Stimulated activated CD4-positive, alpha-beta T cell treated with anti-CD3 and anti-CD28 coated beads, Interleukin-15, amount 100 ng/mL, for 24 hours (primary cell): ENCODE measurements at places on chromosomes 5 and 9.
A peak's percentile ranks its signal among the peaks of the same experiment; 100 is the strongest.

- DNase-seq, result no peak
These were observed 80.7 kb upstream of the MPDZ start for GRCh38 chr9:13360188-13360587.

- DNase-seq, result no peak
These were observed 220.8 kb downstream of the PRR16 start for GRCh38 chr5:120684749-120685415.

- no peak for DNase-seq
These were observed 56.8 kb downstream of the UGCG start for GRCh38 chr9:111953444-111953843.

DNA sequence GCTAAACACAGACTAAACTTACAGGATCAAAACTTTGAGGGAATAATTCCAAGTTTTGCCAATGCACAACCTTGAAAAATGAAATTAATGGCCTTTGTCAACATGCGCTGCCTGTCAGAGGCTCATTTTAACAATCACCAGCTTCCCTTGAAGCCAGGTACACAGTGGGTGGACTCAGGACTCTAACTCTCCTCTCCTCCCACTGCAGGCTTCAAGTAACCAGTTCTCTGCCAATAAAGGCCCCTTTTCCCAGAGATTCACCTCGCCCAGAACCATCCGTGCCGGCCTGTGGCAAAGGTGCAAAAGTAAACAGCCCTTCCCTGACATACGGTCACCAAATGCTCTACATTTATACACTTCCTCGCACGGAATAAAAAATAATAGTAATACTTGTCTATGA is 18.4 kb upstream of the FBP2 start:
- peak; percentile 5 for DNase-seq

GRCh38 chr9:71620331-71620730 is 148.0 kb downstream of the CEMIP2 start:
- no peak for DNase-seq

- no peak for DNase-seq
These were observed 84.1 kb upstream of the SPATA31D4 start for GRCh38 chr9:81844131-81844567.

DNA sequence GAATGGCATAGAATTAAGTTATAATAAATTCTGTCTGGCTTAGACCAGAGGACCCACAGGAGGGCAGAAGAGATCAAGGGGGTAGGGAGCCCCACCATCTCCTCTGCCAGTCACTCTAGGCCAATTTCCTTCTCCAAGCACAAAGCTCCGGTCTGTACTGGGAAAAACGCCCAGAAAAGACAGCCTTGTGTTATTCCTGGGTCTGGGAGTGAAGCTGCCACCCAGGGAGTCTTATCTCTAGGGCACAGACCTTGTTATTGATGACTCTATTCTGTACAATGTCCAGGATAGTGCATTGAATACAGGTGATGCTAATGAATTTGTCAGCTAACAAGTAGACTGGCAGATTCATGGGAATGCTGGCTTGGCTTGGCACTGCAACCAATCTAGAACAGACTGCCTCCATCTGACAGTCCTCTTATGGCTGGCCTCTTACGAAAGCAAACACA is 60.7 kb downstream of the MED27 start:
- DNase-seq, result no peak

DNA sequence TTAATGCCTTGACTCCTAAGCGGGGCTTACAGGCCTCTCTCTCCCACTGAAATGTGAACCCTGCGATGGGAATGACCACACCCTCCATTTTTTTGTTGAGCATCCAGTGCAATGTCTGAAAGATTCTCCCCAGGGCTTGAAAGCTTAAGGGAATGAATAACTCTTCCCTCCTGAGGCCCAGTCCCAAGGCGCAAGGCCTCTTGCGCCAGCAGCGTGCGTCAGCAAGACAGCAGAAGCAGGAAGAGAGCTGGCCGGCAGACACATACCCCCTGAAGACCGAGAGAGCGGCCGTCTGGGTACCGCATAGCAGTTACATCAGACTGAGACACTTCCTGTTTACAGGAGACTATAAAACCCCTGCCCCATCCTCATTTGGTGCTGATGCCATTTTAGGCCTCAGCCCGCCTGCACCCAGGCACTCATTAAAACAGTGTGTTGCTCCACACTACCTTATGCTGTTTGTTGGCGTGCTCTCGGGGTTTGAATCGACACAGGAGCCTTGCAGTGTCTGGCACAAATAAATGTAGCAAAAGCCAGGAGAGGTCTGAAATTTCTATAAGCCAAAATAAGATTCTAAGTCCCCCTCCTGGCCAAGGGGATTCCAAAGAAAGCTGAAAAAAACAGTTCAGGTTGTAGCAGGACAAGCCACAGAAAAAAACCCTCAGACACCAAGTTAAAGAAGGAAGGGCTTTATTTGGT is 62.3 kb downstream of the GDNF start:
- DNase-seq, result no peak

DNA sequence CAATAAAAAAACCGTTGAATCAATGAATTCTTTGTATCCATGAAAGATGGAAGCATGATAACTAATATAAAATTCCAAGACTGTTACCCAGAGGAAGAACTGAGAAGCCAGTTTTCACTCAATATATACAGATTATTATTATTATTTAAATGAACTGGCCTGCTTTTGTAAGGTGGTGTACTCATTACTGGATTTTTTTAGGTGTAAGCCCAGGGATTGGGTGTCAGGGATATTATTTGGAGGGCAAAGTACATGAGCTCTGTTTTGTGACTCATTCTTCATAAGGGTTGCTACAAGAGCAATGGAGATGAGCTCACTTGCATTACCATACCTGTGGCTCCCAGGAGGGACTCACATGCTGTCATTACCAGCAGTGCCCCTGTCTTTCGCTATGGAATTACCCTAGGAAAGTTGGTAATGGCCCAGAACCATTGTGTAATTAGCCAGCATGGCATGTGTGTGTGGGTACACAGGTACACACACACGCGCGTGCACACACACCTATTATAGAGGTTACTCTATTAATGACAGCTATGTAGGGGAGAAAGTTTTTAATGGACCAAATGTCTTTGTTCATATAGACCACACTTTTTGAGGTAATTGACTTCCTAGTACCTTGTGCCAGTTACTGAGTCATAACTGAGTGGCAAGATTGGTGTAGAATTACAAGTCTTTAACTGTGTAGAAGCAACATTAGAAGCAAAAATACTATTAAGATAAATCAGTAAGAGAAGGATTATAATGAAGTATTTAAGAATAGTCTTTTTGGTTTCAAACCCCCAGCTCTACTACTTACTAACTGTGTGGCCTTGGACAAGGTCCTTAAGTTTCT is 143.4 kb downstream of the GDNF start:
- DNase-seq, result no peak

DNA sequence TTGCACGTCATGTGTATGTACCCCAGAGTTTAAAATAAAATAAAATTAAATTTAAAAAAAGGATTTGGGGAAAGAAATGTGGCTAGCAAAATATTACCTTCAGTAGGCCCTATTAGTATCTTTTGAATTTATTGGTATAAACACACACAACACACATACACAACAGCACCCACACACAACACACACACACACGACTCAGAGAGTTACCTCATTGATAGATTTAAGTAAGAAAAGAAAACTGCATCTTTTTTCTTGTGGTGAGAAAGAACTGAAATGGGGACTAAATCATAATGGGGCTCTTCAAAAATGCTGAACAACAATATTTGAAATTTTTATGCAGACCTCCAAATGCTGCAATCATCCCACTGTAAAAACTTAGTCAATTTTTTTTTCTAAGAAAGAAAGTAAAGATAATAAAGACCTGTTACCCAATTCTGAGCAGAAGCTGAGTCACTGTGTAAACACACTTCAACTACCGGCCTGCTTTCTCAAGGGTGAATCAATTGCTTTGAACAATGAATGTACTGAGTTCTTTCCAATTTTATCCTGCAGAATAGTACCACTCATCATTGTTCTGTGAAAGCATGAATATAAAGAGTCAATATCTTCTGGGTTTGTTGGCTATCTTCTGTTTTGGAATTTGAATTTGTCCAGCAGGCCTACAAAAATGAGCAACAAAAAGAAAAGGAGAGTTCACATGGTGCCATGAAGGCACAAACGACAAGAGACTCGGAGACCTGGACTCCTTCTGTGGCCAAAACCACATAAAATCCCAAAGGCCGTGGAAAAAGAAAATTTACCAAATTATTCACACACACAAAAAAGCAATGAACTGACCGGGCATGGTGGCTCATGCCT is 57.9 kb upstream of the CCNG1 start:
- no peak for DNase-seq

GRCh38 chr5:54214722-54215121 is 95.7 kb downstream of the ARL15 start:
- DNase-seq, result no peak

DNA sequence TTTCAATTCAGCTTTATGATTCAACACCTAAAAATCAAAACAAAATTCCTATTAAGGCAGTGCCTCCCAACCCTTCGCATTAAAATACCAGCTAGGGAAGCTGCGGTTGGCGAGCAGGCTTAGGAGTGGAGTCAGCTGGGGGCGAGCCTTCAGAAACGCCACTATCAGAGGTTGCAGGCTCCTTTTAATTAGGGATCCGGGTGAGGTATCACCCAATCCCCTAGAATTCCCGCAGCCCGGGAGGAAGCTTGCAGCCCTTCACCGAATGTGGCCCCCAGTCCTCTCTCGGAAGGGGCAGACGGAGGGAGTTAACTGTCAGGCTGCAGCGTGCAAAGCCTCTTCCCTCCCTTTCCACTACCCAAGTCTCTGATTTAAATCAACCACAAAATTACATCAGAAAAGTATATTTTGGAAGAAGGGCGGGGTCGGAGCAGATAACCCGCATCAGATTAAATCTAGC is 1.7 kb downstream of the STC2 start:
- DNase-seq, result no peak

DNA sequence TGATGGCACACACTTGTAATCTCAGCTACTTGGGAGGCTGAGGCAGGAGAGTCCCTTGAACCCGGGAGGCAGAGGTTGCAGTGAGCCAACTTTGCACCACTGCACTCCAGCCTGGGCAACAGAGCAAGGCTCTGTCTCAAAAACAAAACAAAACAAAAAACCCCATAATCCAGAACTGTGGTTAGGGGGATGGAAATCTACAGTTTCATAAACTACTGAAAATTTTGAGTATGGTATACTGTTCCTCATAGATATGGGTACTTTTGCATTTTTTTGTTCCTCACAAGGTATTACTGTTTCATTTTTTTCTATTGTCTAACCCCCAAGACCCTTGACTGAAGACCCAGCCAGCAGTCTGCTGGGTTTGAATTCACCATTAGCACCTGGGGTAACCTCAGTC is 52.2 kb upstream of the MAP3K1 start:
- no peak for DNase-seq

DNA sequence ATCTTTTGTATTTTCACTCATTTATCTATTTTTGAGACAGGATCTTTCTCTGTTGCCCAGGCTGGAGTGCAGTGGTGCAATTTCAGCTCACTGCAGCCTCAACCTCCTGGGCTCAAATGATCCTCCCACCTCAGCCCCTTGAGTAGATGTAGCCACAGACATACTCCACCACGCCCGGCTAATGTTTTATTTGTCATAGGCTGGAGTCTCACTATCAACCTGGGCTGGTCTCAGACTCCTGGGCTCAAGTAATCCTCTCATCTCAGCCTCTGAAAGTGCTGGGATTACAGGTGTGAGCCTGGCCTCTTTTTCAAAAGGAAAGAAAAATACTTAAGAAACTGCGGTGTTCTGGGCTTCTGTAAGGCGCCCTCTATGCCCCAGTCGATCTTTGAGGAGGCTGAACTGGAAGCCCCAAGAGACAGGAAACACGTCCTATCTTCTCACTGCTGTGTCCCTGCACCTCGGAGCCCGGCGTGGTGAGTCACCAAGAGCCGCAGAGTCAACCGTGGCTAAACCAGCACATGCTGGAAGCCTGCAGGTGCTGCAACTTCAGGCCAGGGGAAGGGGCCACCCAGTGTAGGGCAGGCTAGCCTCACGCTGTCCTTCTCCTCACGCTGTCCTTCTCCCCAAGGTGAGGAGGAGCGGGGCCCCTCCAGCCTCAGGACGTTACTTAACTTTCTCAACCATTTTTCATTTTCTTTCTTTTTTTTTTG is 15.2 kb upstream of the LHX3 start:
- peak; percentile 37 for DNase-seq

DNA sequence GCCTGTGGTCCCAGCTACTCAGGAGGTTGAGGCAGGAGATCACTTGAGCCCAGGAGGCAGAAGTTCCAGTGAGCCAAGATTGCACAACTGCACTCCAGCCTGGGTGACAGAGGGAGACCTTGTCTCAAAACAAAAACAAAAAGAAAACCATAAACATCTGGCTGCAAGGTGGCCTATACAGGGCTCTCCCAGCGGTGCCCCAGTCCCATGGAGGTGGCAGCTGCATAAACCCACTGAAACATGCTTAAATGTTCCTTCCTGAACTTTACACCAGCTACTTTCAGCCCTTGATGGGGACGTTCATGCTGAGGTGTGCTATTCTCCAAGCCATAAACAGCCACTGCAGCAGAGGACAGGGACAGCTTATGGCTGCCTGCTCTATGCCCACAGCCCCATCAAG is 35.6 kb downstream of the DROSHA start:
- DNase-seq, result no peak

- no peak for DNase-seq
These were observed 59.6 kb upstream of the C5orf58 start for GRCh38 chr5:170173227-170173626.

- no peak for DNase-seq
These were observed 106.2 kb downstream of the ST8SIA4 start for GRCh38 chr5:100796851-100797250.

DNA sequence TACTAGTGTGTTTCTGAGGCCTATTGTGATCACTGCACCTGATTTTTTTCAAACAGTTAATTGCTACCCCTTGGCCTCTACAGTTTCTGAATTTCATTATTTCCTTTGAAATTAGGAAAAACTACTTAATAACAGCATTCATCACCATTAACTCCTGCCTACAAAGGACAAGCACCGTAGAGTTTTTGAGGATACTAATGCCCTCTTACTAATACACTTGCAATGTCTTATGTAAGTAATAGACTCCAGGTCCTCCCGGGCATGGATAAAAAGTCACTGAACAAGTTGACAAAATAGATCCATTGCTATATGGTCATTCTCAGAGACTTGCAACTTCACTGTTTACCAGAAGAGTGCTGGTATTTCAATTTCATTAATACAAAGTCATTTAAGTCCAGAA is 1172.5 kb downstream of the CDH12 start:
- no peak for DNase-seq

- DNase-seq, result no peak
These were observed 80.9 kb downstream of the YIPF5 start for GRCh38 chr5:144089401-144090021.

DNA sequence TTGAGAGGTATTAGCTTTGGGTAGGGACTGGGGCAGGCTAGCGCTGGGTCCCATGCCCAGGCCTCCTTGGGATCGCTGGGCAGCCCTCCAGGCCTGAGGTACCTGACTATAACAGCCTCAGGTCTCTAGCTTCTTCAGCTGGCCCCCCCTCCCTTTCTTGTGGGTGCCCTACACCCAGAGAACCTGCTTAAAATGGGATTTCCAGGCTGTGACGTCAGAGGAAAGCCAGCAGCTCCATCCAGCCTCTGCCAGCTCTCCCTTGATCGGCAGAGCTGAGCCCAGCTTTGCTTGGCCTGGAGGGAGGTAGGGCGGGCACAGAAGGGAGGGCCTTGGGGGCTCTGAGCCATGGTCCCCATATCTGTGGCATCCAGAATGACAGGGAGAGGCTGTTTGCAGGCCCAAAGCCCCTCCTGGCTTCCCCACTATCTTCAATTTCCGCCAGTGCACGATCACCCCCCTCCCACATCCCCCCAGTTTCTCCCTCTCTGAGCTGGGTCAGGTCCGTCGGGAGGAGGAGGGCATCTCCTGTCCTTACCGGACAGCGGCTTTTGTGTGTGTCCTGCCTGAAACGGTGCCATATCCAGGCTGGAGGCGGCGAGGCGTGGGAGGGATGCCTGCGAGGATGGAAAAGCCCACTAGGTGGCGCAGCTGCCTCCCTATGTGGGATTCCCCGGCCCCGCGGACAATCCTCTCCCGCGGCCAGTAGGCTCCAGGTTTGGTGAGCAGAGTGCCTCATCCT is 10.8 kb downstream of the REEP2 start:
- peak; percentile 91 for DNase-seq
